ENCODE measurements at places on chromosomes 3 and 15.
A peak's percentile ranks its signal among the peaks of the same experiment; 100 is the strongest.

- no peak for DNase-seq
Observed at GRCh38 chr3:27024493-27024892, 344.7 kb downstream of the NEK10 start.

GRCh38 chr3:48299746-48300712, 33.4 kb downstream of the SPINK8 start:
- DNase-seq = peak; percentile 11

DNA sequence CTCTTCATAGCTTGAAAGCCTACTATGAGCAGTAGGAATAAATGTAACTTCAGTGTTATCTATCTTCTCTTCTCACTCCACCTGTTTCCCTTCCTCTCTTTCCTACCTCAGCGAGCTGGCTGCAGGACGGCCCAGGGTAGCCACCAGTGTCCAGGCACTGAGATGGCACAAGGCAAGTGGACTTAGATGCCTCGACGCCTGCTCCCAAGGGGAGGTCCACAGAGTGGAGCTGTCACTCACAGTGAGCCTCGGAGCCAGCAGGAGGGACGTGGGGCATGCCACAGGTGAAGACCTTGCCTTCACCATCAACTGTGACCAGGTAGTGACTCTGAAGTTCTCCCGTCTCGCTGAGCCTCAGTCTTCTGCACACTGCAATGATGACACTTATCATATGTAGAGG, 88.2 kb downstream of the PCSK6 start:
- no peak for DNase-seq

DNA sequence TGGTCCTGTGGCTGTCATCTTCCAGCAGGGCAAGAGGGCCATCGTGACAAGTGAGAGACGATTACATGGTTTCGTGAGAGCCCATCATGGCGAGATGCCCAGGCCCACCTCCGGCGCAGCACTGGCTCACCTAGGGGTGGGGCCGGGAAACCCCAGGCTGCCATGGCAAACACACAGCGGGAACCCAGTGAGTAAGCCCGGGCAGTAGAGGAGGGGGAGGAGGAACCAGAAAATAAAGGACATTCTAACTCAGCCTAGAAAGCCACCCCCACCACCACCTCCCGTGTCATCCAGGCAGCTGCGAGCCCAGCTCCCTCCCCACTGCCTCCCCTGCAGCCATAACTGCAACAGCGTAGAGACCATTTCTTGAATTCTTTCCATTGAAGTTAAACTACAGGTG, 52.3 kb downstream of the PCSK6 start:
- no peak for DNase-seq

DNA sequence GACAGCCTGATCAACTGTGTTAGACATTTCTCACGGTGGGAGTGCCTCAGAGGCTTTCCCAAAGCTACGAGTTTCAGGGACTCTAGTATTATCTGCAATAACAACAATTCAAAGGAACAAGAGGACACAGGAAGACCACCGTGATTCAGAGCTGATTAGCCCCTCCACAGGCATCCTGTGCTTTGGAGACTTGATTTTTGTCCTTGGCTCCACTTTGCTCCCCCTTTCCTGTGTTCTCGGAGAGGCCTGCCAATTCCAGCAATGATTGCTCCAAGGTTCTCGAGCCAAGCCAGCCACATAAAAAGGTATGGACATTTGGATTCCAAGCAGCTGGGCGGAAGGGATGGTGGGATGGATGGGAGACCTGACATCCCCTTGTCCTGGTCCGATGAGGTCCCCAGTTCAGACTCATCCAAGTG, 14.3 kb downstream of the EHD4 start:
- no peak for DNase-seq

DNA sequence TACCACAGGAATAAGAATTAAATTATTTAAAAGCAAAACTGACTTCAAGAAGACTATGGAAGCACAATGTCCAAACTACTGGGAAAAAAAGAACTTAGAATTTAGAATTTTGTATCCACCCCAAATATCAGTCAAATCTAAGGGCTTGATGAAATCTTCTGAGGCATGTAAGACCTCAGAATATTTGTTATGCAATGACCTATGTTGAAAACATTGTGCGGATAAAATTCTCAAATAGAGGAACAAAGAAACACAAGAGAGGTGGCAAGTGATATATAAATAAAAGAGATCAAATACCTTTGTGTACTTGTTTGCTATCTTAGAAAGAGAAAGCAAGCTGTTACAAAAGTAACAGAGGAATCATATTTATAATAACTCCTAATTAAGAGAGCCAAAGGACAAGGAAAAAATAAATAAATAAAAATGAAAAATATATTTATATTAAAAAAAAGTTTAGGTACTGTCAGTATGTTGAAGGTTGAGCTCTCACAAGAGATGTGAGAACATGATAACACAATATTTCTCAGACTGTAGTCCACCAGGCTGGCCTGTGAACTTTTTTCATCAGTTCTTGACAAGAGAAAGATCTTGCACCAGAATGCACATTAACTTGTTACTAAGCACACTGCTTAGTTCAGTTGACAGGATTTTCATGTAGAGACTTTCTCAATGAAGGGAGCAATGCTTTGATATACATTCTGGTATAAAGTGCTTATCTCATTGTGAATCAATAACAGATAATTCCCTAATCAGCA, 50.0 kb downstream of the CPA3 start:
- peak; percentile 22 for DNase-seq

DNA sequence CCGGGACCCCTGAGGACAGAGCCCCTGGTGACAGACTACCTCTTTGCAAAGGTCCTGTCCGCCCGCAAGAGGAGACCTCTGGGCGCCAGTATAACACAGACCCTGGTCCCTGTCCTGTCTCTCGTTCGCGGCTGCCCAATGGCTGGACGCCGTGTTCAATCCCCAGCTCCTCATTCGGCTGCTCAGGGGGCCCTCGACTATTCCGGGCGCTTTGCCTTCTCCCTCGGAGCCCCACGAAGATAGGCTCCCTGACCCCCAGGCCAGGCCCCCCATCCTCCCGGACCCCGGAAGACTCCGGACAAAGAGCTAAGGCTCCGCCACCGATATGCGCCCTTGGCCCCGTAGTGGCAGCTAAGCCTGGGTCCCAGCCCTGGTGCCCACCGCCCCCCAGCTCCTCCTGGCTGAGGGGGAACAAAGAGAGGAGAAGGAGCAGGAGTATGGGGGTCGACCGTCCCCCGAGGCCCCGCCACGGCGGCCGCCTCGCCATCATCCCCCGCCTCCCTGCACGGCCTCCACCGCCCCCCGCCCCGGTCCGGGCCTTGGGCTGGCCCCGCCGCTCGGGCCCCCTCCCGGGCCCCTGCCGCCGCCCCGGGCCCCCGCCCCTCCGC, 437 bp downstream of the CELSR3 start:
- DNase-seq = no peak

DNA sequence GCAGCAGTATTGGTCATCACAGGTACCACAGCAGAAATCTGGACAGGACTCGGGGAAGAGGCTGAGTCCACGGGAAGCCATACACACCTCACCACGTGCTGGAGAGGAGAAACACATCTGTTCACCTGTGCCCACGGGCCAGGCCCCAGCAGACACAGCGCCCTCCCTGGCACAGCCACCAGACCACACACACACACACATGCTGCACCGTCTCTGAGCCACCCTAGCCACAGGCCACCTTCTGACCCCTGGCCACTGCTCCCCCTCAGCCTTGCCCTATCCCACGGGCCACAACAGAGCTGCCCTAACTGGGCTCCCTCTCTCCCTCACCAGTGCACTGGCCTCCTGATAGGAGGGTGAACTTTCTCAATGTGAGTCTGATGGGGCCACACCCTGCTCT, 2.8 kb downstream of the SHISA5 start:
- no peak for DNase-seq

GRCh38 chr3:13718436-13718835, 161.4 kb downstream of the WNT7A start:
- DNase-seq = no peak

GRCh38 chr3:145817870-145818483, 343.0 kb downstream of the PLOD2 start:
- no peak for DNase-seq

DNA sequence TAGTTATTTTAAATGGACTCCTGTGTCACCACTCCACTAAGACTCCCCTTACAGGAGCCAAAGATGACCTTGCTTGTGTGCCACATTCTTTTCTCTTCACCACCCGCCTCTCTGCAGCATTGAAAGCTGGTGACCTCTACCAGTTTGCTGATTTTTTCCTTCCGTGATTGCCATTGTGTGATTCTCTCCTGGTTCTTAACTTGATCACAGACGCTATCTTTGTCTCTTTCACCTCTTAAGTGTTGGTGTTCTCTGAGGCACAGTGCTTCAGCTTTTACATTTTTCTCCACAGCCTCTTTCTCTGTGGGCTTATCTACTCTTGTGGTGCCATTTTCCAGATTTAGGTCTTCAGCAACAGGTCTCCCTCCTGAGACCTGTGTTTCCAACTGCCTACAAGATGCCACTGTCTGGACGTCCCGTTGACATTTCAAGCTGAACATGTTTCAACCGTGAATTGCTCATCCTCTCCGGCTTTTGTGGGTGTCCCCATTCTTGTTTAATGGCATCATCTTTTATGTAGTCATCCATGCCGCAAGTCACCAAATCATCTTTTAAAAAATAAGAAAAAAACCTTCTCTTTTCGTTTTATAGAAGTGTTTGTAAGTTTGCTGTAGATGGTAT, 26.5 kb downstream of the IQGAP1 start:
- peak; percentile 79 for DNase-seq

GRCh38 chr3:110903771-110904519, 167.7 kb upstream of the NECTIN3 start:
- DNase-seq = no peak

GRCh38 chr15:53843869-53844569, 84.6 kb upstream of the WDR72 start:
- no peak for DNase-seq

- peak; percentile 2 for DNase-seq
Observed at GRCh38 chr3:181278468-181279238, 289.1 kb upstream of the DNAJC19 start.

- DNase-seq = peak; percentile 36
Observed at GRCh38 chr15:89171136-89172072, 50.0 kb downstream of the RLBP1 start.

DNA sequence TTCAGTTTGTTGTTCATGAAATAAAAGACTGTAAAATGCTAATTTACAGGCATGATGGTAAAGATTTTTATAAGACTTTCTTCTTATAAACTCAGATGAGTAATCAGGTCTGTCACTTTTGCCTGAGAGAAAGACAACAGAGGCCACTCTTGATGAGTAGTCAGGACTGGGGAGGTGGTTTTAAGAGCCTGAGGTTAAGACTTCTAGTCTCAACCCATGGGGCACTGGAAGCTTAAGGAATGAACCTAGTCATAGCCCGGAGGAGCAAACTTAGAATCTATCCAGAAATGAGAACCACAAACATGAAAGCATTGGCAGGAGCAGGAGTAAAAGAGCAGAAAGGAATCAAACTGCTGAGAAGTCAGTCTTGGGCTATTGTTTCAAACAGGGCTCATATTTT, 846.3 kb upstream of the ARPP21 start:
- no peak for DNase-seq

GRCh38 chr3:33915796-33916546, 117.5 kb downstream of the PDCD6IP start:
- DNase-seq = peak; percentile 7

DNA sequence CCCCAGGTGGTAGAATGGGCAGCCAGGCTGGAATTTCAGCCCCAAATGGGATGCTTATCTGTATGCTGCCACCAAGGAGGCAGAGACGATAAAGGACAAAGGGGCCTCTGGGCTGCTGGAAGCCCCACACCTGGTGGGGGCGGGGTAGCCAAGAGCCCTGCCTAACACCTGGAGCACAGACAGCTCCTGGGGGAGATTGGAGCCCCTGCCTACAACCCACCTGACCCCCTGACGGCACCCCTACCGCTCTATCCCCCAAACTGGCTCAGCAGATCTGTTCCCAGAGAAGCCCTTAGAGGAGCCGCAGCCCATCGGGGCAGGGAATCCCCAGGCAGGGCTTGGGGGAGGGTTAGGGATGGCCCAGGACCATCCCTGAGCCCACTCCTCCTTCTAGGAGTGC, 15.8 kb upstream of the SEMA3F start:
- DNase-seq = no peak

- DNase-seq = no peak
Observed at GRCh38 chr3:157755233-157755632, 252.0 kb upstream of the VEPH1 start.

GRCh38 chr3:170563712-170564423, 22.0 kb downstream of the SLC7A14 start:
- DNase-seq = peak; percentile 43

GRCh38 chr3:78858910-78859309, 908.9 kb downstream of the ROBO1 start:
- DNase-seq = no peak

DNA sequence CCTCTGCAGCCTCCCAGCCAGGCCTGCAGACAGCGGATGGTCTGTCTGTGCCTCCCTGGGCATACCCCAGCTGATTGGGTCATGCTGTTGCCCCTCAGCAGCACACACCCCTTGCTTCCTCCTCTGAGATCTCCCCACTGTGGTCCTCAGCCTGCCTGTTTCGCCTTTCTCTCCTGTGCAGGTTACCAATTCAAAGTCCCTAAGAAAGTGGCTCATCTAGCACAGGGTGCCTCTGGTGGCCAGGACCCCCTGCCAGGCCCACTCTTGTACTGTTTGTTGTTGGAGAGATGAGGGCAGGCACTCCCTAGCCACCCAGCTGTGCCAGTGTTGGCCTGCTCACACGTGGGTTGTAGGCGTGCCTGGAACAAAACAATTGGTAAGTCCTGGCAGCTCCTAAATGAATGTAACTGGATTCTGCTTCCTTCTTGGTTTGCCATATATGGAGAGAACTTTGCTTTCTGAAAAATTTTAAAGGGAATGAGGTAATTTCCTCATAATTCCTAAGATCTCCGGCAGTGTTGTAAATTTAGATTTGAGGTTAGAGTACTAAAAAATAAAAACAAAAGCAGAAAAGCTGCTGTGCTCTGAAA, 213.2 kb upstream of the IL12A start:
- peak; percentile 86 for DNase-seq

DNA sequence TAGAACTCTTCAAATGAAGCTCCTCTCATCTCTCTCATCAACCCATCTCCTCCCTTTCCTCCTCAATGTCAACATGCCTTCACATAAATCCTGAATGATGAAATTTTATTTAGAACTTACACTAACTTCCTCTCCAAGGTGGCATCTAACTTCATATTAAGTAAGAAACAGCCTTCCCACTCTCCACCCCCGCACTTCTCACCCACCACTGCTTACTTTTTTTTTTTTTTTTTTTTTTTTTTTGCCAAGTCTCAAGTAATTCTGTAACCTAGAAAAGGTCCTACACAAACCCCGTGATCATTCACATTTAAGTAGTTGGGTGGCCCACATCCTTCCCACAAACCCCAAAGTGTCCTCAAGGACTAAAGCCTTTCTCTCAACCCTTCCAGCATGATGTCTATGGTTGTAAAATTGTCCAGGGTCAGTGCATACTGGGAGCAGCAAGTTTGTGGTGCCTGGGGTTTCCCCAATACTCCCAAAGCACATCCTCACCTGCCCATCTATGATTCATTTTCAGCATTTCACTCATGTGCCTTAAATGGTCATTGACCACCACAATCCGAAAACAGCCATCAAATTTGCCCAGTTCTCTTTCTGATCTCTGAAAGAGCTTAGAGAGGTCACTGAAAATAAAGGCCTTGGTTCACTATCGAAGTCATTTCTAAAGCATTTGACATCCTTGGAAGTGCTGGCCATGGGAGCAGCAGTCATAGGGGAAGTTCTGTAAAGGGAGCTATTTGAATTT, 47.2 kb downstream of the CD86 start:
- DNase-seq = no peak

Data from amniotic epithelial cell (primary cell).